Endothelial cell of umbilical vein (primary cell): ENCODE measurements at places on chromosomes 12 and 14. TPM values are rescaled to one million over a fixed set of nuclear protein-coding genes. Genes with fewer than 3 reads are reported as not detected.

DNA sequence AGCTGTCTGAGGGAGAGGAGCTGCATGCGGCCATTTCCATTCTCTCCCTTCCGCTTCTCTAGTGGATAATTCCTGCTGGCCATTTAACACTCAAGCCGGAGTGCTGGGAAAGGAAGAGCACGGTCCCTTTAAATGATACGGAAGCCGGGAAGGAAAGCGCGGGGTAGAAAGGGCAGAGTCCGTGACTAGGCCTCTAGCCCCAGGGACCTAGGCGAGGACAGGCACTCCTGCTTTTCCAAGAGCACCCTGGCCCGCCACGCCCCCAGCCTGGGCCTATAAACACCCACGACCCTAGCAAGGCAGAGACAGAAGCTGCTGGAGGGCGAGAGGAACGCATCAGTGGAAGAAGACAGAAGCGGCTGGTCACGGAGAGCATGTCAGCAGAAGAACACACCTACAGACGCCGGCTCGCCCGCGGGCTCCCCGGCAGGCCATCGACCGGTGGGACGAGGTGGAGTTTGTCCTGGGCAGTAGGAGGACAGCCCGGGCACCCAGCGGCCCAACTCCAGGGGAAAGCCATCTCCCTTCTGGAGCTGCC lies 1206.6 kb upstream of the TMEM132C start:
- no peaks in the 10 kb centered on the region for H3K36me3 ChIP-seq
- H3K27ac ChIP-seq: no peak overlapping the region

DNA sequence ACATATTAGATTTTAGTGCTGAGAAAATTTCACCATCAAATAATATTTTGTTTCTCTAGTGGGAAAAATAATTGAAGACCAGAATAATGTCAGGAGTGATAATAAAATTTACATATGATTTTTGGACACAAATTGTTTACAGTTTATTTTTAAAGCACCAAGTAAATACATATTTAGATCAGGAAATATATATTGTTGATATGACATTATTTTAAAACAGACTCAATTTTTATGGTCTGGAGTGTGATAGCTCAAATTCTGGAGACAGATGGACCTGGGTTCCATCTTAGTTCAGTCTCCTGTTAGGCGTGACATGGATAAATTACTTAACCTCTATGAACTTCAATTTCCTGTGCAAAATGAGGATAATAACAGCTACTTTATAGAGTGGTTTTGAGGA lies 135.4 kb downstream of the TPH2 start:
- DNase-seq: no peak
- no peaks in the 10 kb centered on the region for H3K27me3 ChIP-seq
- no peaks in the 10 kb centered on the region for H3K4me1 ChIP-seq
- no peak overlapping the region for H3K27ac ChIP-seq
- H3K4me3 ChIP-seq: no peak overlapping the region
- no peaks in the 10 kb centered on the region for H3K36me3 ChIP-seq

DNA sequence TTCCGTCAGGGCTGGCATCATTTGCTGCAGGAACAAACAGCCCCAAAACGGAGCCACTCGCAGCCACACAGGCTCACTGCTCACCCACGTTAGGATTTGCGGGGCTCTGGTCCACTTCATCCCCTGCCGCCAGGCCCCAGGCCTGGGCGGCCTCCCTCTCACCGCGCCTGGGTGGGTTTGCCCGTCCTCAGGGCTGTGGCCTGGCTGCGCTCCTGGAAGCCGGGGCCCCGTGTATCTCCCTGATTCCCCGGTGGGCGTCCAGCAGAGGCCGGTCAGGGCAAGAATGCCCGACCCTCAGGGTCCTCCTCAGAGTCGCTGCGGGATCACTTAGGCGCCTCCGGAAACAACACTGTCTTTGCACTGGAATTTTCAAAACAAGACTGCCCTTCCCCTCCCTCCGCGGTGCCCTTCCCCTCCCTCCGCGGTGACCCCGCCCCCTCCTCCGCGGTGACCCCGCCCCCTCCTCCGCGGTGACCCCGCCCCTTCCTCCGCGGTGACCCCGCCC lies 15.7 kb upstream of the FBRSL1 start:
- H3K27ac ChIP-seq: no peak overlapping the region
- DNase-seq: no peak
- no peaks in the 10 kb centered on the region for H3K36me3 ChIP-seq

The GZMH gene
- not detected in 2 replicates for polyA plus RNA-seq

DNA sequence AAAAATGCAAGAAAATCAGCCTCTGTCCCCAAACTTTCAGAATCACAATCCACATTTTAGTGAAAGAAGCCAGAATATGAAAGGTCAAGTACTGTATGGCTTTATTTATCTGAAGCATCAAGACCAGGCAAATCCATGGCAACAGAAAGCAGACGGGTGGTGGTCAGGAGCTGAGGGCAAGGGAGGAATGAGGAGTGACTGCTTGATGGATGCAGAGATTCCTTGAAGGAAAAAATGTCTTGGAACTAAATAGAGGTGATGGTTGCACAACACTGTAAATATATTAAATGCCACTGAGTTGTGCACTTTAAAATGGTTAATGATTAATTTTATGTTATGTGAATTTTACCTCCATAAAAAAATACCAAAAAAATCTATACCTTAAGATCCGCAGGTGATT lies 165.1 kb downstream of the GXYLT1 start:
- no peaks in the 10 kb centered on the region for H3K27me3 ChIP-seq
- H3K27ac ChIP-seq: no peak overlapping the region
- H3K36me3 ChIP-seq: no peaks in the 10 kb centered on the region
- no peak for DNase-seq

- H3K36me3 ChIP-seq: no peaks in the 10 kb centered on the region
- no peak overlapping the region for H3K4me3 ChIP-seq
- H3K27me3 ChIP-seq: peaks cover 30% of the 10 kb centered on the region
- no peak for DNase-seq
These were observed 3.2 kb downstream of the KCNH3 start for GRCh38 chr12:49541911-49542505.

DNA sequence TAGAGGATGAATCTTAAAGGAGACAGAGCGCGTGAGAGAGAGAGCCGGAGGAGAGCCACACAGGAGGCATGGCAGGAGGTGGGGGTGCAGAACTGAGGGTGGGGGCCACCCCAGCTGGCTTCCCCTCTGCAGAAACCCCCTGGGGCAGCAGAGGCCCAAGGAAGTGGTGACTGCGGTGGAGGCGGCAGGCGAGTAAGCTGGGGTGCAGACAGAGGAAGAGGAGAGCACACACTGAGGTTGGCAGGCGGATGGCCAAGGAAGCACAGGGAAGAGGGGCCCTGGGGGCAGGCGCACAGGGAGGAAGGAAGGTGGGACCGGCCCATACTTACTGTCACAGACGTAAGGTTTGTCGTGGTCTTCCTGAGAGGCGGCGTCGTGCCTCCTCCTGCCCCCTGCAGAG lies 179.8 kb downstream of the DPF3 start:
- H3K36me3 ChIP-seq: no peaks in the 10 kb centered on the region
- no peak overlapping the region for H3K27ac ChIP-seq
- no peaks in the 10 kb centered on the region for H3K27me3 ChIP-seq
- H3K4me1 ChIP-seq: no peaks in the 10 kb centered on the region

DNA sequence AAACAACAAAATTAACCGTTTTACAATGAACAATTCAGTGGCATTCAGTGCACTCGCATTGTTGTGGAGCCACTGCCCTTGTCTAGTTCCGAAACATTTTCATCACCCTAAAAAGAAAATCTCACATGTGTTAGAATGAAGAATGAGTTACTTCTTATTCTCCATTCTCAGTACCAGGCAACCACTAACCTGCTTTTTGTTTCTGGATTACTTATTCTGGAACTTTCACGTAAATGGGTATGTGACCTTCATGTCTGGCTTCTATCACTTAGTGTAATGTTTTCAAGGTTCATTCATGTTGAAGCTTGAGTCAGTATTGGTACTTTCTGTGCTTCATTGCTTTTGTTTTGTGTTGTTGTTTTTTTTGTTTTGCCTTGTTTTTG lies 15.6 kb downstream of the RCOR1 start:
- no peaks in the 10 kb centered on the region for H3K36me3 ChIP-seq
- H3K27ac ChIP-seq: no peak overlapping the region
- DNase-seq: no peak
- no peak overlapping the region for H3K4me3 ChIP-seq
- H3K27me3 ChIP-seq: no peaks in the 10 kb centered on the region

DNA sequence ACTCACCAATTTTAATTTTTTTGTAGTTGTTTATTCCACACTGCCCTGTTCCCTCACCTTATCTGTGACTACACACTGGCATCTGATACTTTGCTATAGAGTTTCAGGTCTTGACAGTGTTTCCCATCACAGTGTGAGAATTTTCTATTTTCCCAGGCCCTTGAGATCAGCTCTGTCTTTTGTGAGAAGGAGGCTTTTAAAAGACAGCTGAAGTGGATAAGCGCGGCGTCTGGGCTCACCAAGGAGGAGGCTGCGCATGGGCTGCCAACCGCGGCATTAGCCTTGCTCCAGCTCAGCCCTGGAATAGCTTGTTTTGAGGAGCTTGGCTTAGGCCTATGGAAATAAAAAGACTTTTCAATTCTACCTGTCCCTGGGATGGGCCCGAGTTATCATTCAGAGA lies 181.3 kb downstream of the RMST start:
- H3K27ac ChIP-seq: no peak overlapping the region
- H3K36me3 ChIP-seq: no peaks in the 10 kb centered on the region
- DNase-seq: no peak
- H3K27me3 ChIP-seq: no peaks in the 10 kb centered on the region
- no peaks in the 10 kb centered on the region for H3K4me1 ChIP-seq

The LUM gene
- polyA plus RNA-seq: 0.05 and 0.29 TPM in 2 replicates

DNA sequence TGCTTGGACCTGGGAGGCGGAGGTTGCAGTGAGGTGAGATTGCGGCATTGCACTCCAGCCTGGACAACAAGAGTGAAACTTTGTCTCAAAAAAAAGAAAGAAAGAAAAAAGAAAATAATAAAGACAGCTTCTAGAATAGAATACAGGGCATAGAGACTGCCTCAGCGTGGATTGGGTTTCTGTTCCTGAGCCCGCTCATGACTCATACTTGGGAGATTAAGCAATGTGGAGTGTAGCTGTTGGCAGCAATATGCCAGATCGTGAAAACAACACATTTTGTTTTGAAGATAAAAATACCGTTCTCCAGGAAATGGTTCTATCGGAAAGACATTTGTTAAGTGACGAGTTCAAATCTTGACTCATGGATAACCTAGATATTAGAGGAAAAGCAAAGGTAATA lies 67.2 kb downstream of the GLT1D1 start:
- no peaks in the 10 kb centered on the region for H3K4me1 ChIP-seq
- H3K36me3 ChIP-seq: no peaks in the 10 kb centered on the region
- no peak overlapping the region for H3K27ac ChIP-seq

DNA sequence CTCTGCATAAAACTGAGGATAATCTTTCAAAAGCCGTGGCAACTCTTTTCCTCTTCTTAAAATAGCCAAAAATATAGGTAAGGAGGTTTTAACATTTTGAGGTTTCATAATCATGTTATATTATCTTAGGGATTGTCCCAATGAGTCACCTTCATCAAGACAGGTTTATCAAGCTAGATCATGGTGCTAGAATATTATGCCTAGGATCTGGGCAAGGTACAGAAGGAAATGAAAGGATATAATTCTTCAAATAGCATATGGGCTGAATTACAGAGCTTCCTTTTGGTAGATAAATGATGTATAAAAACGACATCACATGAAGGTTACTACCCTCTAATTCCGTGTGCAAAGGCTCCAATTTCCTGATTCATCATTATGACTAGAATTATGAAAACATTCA lies 28.6 kb upstream of the TBC1D15 start:
- H3K4me3 ChIP-seq: no peak overlapping the region
- H3K27me3 ChIP-seq: no peaks in the 10 kb centered on the region
- H3K36me3 ChIP-seq: no peaks in the 10 kb centered on the region
- no peaks in the 10 kb centered on the region for H3K4me1 ChIP-seq
- DNase-seq: no peak

The MDGA2 gene
- polyA plus RNA-seq: not detected in 2 replicates

The PLCZ1 gene
- polyA plus RNA-seq: not detected in 2 replicates

DNA sequence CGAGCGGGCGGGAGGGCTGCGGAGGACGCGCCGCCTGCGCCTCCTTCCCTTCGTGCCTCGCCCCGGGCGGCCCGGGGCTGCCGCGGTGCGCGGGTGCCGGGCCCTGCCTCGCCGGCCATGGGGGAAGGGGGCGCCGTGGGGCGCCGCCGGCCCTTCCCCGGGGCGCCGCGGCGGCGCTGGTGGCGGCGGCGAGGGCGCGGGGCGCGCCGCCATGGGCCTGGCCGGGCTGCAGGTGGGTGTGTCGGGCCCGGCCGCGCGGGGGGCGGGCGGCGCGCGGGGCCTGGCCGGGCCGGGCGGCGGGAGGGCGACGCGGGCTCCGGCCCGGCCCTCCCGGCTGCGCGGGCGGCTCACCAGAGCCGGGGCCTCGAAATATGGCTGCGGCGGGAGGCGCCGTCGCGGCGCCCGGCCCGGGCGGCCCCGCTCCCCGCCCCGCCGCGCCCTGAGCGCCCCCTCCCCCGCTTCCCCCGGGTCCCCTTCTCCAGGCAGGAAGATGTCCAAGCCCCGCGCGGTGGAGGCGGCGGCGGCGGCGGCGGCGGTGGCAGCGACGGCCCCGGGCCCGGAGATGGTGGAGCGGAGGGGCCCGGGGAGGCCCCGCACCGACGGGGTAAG lies 5.1 kb downstream of the KMT5A start:
- H3K27ac ChIP-seq: no peak overlapping the region
- peak overlapping the region; percentile 69 for H3K4me3 ChIP-seq
- no peak for DNase-seq
- H3K36me3 ChIP-seq: peaks cover 8% of the 10 kb centered on the region
- no peaks in the 10 kb centered on the region for H3K27me3 ChIP-seq
